ENCODE measurements at places on chromosomes 6 and 20. TPM values are rescaled to one million over a fixed set of nuclear protein-coding genes. Genes with fewer than 3 reads are reported as not detected.

GRCh38 chr6:159754959-159755914 lies 6.6 kb upstream of the ACAT2 start:
- DNase-seq = no peak

- DNase-seq = no peak
These were observed 74.5 kb upstream of the TULP1 start for GRCh38 chr6:35587167-35587566.

- no peak for DNase-seq
These were observed 160.9 kb downstream of the DTNBP1 start for GRCh38 chr6:15501826-15502445.

The C20orf144 gene
- total RNA-seq = not detected

All from urinary bladder (tissue), 4 donors.